Dermis microvascular lymphatic vessel endothelial cell (primary cell): ENCODE measurements at places on chromosomes 16 and 17. TPM values are rescaled to one million over a fixed set of nuclear protein-coding genes. Genes with fewer than 3 reads are reported as not detected.

- no peak for DNase-seq
These were observed 2.0 kb downstream of the CORO7 start for GRCh38 chr16:4414187-4414917.

The PRSS21 gene
- total RNA-seq: 0.89 and 1.8 TPM in 2 replicates

The PLEKHH3 gene
- total RNA-seq: 12.5 and 16.6 TPM in 2 replicates

The KRTAP4-9 gene
- total RNA-seq: not detected in 2 replicates
